ENCODE measurements at places on chromosomes 12 and 14.

DNA sequence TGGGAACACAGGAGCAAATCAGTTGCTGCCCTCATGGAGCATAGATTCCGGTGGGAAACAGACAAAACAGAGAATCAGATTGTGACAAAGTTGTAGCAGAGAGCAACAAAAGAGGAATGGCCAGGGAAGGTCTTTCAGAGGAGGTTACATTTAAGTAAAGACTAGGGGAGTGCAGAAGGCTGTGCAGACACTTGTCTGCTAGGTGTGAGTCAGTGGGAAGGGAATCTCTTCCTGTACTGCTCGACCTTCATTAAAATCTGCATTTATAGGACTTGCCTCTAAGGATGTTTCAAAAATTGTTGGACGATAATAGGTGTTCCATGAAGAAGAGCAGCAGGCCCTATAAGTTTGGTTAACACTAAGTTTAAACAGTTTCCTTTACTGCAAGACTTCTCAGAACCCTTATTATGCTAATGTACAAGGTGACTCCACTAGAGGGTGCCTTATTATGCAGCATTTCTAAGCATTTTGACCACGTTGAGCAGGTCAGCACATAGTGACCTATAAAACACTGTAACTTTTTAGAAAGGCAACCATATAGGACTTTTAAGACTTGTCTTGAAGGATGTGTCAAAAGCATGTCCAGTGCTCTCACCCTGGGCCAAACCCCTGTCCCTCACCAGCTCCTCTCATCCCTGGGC is 91.8 kb upstream of the RIC8B start:
- DNase-seq: no peak

DNA sequence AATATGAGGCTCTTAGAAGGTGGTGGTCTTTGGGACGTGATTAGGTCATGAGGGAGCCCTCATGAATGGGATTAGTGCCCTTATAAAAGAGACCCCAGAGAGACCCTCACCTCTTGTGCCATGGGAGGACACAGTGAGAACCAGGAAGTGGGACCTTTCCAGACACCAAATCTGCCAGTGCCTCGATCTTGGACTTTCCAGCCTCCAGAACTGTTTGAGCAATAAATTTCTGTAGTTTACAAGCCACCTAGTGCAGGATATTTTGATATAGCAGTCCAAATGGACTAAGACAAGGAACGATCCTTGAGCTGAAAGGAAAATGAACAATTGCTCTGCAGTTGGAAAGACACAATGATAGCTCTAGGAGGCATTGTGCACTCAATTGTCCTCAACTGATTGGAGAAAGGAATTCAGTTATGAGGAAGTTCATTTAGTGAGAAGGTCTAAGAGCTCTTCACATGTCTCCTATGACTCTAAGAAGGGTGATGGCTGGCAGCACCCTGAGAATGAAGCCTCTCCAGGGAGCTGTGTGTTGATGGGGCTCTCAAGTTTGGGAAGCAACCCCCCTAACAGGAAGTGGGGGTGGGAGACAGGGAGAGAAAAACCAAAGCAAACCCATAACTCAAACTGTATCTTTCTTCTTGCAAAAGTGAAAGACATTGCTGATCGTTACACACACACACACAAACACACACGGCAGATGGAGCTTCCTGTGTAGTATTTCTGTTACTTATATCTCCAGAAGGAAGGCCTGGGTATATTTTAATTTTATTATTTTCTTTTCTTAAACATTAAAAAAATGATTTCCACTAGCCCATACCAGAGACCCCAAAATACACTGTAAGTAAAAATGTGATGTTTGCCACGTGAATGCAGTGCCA is 21.0 kb downstream of the CHST11 start:
- DNase-seq: no peak

- no peak for DNase-seq
These were observed 144.9 kb downstream of the SRGAP1 start for GRCh38 chr12:63989301-63989845.

- no peak for DNase-seq
These were observed 7.1 kb upstream of the PNMA1 start for GRCh38 chr14:73721101-73721821.

DNA sequence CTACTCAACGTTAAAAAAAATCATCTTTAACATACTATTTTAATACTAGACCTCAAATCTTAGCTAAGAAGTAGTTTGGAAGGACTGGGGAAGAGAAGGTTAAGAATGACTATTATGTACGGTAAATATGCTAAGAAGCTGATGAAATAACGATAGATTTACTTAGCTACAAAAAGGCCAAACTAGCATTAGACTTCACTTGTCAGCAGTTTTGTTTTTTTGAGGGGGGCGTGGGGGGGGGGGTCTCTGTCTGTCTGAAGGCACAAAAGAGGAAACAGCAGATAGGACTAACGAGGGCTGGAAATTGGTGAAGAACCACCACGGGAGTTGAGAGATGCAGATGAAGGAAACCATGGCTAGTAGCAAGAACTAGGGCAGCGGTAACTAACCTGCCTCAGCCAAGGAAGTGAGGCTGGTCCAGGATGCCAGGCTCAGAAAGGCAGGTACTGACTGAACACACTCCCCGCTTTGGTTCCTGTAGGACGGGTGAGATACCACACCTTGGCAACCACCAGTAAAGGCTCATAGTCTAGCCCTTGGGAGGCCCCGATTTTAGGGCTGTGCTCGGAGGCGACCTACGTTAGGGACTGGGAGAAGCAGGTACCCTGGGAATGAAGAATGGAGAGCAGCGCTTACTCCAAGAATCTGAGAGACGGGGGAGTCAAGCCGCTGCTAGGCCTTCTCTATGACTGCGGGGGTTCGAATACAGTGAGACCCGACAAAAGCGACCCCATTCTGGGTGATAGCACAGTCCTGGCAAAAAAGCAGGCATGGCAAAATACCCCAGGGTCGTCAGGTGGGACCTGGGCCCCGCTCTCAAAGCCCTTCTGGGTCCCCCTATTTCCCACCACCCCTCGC is 675 bp downstream of the NEDD8 start:
- DNase-seq: no peak

DNA sequence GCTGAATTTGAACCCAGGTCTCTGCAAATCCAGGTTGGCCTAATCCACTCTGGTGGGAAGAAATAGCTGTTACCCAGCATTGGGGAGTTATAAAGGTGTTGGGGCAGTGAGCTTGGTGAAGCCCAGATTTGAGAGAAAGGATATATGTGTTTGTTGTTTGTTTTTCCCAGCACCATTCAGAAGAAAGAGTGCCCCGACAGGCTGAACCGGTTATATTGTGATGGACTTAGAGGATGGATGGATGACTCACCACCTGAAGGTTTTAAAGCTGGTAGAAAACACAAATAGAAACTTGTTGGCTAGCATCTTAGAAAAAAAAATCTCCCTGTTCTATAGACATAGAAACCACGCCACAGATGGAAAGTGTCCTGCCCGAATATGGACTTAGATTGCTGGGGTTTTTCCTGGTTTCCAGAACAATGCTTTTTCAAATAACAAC is 404.6 kb downstream of the MED13L start:
- no peak for DNase-seq

DNA sequence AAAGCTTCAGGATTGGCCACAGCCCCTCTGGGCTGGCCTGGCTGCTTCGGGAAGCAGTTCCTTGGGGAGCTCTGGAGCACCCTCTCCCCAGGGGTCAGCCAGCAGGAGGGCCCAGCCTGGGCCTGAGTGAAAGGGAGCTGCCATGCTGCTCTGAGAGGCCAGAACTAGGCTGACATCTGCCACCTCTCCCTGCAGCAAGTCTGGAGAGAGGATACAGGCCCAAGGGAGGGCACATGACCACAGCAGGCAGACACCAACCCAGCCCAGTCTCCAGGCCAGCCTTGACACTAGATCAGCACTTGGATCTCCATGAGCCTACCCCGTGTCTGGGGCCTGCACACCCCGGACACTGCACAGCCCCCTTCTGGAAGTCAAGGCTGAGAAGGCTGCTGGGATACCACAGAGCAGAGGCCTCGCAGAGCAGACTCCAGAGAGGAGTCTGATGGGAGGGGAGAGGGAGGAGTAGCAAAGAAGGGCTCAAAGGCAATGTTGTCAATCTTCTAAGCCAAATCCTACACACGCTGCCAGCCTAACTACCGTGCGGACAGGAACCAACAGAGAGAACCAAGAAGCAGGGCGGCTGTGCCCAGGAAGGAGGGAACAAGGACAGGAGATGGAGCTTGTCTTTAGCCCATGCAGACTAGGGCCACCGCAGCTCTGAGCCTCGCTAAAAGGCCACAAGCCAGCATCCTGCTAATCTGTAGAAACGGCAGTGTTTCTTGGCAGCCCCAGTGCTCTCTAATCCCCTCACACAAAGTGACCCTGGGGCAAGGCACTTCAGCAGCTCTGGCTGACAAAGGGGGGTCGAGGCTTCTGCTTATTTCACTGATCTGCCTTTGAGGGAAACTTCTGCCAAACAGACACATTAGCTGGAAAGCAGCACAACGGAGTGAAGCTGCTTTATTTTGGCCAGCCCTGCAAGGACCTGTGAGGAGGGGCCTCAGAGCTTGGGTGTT is 12.9 kb downstream of the COL2A1 start:
- DNase-seq: no peak

GRCh38 chr12:102059343-102059742 is 2.4 kb downstream of the WASHC3 start:
- no peak for DNase-seq

DNA sequence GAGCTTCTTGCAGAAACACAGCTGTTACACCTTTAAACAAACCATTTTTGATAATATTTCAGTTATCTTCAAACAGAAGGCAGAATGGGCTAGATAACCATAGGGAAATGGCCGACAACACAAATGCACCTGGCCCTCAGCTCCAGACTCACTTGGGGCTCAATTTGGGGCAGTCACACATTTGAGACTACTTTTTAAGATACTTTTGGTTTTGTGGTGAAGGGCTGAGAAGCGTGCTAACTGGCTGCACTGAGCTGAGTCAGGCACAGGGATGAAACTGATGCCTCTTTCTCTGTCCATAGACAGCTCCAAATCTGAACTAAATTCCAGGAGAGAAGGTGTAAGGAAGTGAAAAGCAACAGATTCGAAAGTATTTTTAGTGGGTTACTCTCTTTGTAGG is 18.5 kb upstream of the GRIP1 start:
- DNase-seq: no peak

DNA sequence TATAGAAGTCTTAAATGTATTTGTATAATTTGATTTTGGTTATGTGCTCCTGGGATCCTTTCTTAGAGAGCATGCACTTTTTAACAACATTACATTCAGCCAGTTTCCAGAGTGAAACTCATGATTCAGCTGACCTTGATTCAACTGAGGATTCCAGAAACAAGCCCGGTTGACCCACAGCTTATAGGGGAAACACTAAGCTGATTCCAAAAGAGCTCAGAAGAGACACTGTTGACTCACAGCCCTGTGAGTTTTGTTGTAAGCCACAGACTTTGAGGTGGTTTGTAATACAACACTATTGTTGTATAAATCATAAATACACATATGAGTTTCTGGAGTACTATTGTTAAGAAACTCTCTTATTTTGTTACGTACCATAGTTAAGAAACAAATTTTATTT is 133.8 kb upstream of the MGAT4C start:
- DNase-seq: no peak

DNA sequence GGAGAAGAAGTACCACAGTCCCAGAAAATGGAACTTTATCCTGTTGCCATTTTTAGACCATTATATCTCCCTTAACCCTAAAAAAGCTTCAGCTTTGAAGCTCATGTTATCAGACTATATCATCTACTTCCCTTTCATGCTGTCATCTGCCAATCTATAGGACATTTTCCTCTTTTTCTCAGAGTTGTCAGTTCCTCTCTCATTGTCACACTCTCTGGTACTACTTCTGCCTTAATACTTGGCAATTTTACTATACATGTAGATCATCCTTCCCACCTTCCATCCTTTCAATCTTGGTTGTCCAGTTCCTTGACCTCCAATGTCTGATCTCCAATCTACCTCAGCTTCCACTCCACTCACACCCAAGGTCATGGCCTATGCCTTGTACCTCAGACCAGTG is 57.4 kb downstream of the SLC15A5 start:
- no peak for DNase-seq

DNA sequence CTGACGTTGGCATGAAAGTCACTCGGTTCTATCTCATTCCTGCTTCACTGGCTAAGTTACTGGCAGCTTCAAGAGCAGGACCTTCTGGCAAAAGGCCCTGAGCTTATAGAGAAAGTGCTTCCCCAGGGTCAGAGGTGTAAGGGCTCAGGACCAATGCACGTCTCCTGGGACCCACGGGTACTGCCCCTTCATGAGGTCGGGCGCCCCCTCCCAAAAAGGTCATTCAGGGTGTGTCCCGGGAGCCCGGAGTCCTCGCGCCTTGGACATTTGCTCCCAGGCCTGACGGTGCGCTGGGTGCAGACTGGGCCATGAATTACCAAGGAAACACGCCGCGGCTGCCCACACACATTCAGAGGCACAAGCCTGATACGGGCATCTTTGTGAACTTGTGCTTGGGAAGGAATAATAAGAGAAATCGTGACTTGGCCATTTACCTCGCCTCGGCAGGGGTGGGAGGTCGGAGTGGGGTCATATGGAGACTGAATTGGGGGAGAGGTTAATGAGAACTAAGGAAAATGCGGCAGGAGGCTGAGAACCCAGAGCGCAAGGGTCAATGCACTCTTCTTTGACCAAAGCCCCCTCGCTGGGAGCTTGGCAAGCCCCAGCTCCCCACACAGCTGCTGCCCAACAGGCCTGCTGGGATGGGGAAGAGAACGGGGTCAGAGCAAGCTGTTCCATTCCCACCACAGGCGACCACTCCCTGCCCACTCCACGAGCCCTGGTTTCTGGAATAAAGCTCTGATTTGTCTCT is 15.7 kb upstream of the SLC6A12 start:
- DNase-seq: no peak

GRCh38 chr12:24895612-24896011 is 53.3 kb downstream of the BCAT1 start:
- no peak for DNase-seq

- peak; percentile 49 for DNase-seq
These were observed 2.7 kb upstream of the CDKN1B start for GRCh38 chr12:12714276-12715021.

DNA sequence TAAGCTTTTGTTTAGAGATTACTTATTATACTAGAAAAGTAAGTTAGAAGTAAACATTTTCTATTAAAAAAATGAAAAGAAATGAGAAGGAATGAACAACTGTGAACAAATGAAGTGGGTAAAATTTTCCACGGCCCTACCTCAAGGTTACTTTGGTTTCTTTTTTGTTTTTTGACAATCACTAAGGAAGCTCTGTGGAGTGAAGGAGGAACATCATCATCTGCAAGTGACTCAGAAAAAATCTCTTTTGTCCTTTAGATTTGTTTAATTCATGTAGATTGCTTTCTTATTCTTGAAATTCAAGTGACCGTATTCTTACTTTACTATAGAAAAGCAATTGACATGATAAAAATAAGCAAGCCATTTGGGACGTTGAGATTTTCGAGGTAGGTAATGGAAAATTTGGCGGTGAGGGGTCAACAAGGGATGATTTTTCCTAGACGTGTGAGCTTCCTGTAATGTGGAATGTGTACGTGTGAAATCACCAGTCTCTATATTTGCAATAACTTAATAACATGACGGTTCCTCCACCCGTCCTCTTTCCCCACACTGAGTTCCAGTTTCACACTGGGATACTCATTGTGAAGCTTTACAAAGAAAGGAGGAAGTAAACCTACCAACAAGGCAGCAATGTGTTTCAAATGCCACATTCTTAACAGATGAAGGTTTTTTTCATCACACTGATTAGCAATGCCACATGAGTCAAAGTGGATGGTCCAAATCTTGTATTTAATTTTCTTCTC is 62.3 kb upstream of the EGLN3 start:
- DNase-seq: no peak

- DNase-seq: no peak
These were observed 41.2 kb downstream of the SLC38A1 start for GRCh38 chr12:46227616-46228015.

- no peak for DNase-seq
These were observed 63.9 kb downstream of the RERG start for GRCh38 chr12:15157269-15157671.

- no peak for DNase-seq
These were observed 691.1 kb downstream of the FLRT2 start for GRCh38 chr14:86221000-86221399.
